Stimulated activated CD8-positive, alpha-beta memory T cell treated with anti-CD3 and anti-CD28 coated beads, Interleukin-4, amount 100 ng/mL, for 4 hours (primary cell): ENCODE measurements at places on chromosomes 11 and 22.

GRCh38 chr11:66856496-66857233, at the start of gene LRFN4:
Gene LRFN4 (plus strand): TSS chr11:66857064. CDS start chr11:66857745, 681 bp downstream.
- peak; percentile 56 for DNase-seq

GRCh38 chr22:24066260-24066659, 55.2 kb downstream of the CABIN1 start:
- no peak for DNase-seq

- DNase-seq: no peak
These were observed 59.6 kb downstream of the LRRC32 start for GRCh38 chr11:76610871-76611475.

GRCh38 chr22:44493206-44493605, 4.8 kb downstream of the RTL6 start:
- no peak for DNase-seq

GRCh38 chr11:16788141-16789062, 50.0 kb downstream of the C11orf58 start:
- no peak for DNase-seq

- no peak for DNase-seq
These were observed 1.1 kb downstream of the MTMR2 start for GRCh38 chr11:95922536-95923438.

GRCh38 chr11:83364500-83365045, 78.4 kb upstream of the CCDC90B start:
- DNase-seq: no peak

DNA sequence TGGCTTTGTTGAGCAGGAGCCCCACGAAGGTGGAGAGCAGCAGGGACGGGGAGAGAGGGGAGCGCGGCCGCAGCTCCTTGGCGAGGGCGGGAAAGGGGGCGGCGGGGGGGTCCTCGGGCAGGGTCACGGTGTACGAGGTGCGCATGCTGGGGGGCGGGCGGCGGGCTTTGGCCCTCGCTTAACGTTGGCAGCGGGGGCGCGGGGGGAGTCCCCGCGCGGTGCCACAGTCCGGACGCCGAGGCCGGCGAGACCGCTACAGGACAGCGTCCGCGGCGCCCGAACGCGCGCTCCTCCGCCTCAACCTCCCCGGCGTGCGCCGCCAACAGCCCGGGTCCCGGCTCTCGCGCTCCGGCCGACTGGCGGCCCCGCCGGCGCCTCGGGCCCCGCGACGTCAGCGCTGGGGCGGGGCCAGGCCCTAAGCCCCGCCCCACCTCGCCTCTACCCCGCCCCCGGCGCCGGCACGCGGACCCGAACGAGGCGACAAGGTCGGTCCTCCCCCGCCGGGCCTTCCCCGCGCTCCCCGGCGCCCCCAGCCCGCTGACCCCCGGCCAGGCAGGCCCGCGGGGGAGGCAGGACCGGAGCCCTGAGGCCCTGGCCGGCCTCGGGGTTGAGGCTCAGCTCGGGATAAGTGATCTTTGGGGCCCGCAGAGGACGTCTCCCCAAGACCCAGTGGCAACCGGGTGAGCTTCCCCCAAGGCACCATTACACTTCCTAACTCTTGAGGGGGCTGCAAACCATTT, 17.5 kb downstream of the USP2 start:
- peak; percentile 18 for DNase-seq

DNA sequence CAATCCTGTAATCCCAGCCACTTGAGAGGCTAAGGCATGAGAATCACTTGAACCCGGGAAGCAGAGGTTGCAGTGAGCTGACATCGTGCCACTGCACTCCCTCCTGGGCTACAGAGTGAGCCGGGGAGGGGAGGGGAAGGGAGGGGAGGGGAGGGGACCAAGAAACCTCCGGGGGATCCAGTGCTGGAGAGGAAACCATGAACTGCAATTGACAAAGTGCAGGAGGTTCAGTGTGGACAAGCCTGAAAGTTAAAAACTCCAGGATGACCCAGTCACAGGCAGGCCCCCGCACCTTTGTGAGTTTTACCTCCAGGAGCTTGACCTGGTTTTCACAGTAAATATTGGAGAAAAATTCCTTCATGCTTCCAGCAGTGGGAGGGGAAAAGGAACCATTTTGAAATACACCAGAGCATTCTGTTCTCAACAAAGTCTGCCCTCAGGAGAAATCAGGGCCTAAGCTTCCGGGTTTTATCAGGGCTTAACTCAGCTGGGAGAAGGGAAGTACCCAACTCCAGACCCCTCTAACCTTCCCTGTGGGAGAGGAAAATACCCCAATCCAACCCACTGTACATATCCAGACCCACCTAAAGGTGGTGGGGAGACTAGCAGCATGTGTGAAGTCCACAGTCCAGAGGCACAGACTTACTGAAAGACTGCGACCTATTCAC, 15.5 kb upstream of the ZFTA start:
- DNase-seq: no peak

GRCh38 chr11:44681698-44682097, 45.1 kb upstream of the TSPAN18 start:
- no peak for DNase-seq

- DNase-seq: no peak
These were observed 44.2 kb downstream of the DSCAML1 start for GRCh38 chr11:117752721-117753237.

GRCh38 chr11:75873417-75874221, 58.6 kb downstream of the UVRAG start:
- DNase-seq: no peak

GRCh38 chr22:43796567-43796966, 15.5 kb downstream of the EFCAB6 start:
- DNase-seq: no peak

DNA sequence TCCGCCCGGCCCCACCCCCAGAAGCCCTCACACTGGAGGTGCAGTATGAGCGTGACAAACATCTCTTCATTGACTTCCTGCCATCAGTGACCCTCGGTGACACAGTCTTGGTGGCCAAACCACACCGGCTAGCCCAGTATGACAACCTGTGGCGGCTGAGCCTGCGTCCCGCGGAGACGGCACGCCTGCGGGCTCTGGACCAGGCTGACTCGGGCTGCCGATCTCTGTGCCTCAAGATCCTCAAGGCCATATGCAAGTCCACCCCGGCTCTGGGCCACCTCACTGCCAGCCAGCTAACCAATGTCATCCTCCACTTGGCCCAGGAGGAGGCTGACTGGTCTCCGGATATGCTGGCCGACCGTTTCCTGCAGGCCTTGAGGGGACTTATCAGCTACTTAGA, 6.6 kb upstream of the ATF4 start:
- no peak for DNase-seq

DNA sequence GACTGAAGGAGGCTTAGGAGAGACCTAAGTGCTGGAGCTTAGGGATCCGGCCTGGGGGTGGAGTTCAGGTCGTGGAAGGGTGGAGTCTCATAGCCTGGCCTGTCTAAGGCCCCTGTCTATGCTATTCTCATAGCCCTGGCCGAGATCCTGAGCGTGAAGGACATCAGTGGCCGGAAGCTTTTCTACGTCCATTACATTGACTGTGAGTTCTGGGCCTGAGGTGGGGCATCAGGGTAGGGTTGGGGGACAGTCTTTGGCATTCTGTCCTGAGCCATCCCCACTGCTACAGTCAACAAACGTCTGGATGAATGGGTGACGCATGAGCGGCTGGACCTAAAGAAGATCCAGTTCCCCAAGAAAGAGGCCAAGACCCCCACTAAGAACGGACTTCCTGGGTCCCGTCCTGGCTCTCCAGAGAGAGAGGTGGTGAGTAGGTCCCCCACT, 603 bp downstream of the KAT5 start:
- no peak for DNase-seq

DNA sequence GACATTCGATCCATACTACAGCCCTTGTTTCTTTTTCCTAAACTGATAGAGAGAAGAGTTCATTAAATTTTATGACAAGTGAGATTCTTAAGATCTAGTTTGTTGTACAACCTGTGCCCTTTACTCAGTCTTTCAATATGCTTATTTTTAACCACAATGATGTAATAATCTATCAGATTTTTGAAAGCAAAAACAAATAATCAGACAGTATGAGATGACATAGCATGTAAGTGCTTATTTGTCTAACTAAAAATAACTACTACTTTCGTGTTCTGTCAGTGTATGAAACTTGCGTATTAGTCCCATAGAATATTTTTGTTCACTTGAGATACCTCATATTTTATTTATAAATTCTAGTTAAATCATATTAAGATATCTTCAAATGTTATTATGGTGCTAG, 33.2 kb downstream of the RAB39A start:
- DNase-seq: no peak

DNA sequence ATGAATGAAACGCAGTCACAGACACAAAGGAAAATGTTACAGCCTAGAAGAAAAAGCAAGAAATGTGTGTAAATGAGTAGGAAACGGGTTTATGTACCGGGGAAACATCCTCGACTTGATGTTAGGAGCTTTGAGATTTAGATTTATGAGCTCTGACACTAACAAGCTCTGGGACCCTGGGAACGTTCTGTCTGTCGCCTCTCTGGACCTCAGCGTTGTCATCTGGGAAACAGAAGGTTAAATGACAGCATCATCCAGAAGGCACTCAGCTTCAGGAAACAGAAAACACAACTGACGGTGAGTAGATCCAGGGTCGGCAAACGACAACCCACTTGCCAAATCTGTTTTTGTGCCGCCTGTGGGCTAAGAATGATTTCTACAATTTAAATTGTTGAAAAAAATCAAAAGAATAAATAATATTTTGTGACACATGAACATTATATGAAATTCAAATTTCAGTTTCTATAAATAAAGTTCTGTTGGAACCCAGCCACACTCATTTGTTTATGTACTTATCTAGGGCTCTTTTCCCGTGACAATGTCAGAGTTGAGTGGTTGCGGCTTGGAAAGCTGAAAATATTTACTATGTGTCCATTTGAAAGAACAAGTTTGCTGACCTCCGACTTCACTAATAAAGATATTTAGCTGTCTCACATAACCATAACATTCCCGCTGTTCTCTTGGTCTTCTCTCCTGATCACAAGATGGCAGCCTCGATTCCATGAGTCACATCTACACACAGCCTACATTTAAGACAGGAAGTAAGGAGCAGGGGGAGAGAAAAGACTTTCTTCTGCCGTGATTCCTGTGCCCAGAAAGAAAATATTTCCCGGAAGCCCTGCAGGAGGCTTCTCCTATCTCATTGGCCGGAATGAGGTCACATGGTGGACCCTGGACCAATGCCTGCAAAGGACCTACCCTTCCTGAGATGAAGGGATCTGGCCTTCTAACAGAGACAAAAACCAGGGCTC, 47.1 kb upstream of the SYT13 start:
- DNase-seq: no peak

- no peak for DNase-seq
These were observed 217.3 kb downstream of the RAB38 start for GRCh38 chr11:87957961-87958360.

- DNase-seq: no peak
These were observed 2.9 kb downstream of the GRIA4 start for GRCh38 chr11:105612771-105613170.

GRCh38 chr11:47373876-47374719, 4.2 kb downstream of the SPI1 start:
- peak; percentile 64 for DNase-seq

DNA sequence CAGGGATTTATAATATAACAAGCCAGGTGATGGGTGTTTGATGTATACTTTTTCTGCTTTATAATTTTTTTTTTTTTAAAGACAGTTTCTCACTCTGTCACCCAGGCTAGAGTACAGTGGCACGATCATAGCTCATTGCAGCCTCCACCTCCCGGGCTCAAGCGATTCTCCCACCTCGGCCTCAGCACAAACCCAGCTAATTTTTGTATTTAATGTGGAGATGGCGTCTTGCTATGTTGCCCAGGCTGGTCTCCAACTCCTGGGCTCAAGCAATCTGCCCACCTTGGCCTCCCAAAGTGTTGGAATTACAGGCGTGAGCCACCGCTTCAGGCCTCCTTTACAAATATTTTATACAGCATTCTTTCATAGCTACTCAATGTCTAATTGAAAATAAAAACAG, 48.6 kb downstream of the MORC2 start:
- no peak for DNase-seq

GRCh38 chr11:57196596-57196995, 14.8 kb downstream of the LRRC55 start:
- DNase-seq: no peak

DNA sequence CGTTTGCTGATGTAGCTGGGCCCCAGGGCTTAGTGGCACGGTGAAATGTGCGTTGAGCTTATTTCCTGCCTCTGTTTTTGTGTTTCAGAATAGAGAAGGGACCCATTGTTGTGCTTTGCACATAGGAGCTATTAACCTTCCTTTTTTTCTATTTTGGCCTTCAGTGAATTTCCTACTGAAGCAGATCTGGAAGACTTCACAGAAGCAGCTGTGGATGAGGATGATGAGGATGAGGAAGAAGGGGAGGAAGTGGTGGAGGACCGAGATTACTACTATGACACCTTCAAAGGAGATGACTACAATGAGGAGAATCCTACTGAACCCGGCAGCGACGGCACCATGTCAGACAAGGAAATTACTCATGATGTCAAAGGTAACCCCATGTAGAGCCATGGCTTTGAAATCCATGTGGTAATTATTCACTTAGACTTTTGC, 37.4 kb upstream of the ST14 start:
- no peak for DNase-seq

GRCh38 chr11:93908689-93909088, 58.3 kb upstream of the VSTM5 start:
- no peak for DNase-seq

DNA sequence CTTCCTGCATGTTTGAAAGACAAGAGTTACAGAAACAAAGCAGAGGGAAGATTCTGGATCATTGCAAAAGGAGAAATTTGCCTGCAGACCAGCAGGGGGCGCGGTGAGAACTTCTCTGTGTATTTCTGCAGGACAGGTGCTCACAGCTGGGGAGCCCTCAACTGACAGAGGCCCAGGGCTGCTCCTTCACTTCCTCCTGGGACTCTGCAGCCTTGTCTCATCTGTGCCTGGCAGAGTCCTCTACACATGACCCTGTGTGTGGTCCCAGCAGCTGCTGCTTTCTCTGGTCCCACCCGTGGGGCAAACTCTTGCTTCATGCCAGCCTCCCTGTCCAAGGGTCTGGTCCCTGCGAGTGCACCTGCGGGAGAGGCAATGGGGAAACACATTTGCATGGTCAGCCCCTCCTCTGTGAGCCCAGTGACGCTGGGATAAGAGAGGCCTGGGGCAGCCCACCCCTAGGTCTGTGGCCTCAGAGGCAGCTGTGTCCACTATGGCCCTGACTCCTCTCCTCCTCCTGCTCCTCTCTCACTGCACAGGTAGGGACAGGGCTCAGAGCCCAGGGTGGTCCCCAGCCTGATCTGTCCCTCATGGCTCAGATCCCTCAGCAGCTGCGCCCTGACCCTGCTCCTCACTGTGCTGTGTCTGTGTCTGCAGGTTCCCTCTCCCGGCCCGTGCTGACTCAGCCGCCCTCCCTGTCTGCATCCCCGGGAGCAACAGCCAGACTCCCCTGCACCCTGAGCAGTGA, 43.2 kb upstream of the VPREB1 start:
- DNase-seq: no peak

- no peak for DNase-seq
These were observed 4.1 kb upstream of the ELFN2 start for GRCh38 chr22:37431366-37431765.

- DNase-seq: no peak
These were observed 7.8 kb upstream of the NOX4 start for GRCh38 chr11:89498845-89499448.

GRCh38 chr22:26835023-26835422, 177.6 kb downstream of the MIAT start:
- DNase-seq: no peak

GRCh38 chr11:13040969-13041561, 31.9 kb downstream of the RASSF10 start:
- no peak for DNase-seq

GRCh38 chr11:69447786-69448185, 33.7 kb upstream of the LINC01488 start:
- DNase-seq: no peak
